CD8-positive, alpha-beta memory T cell (primary cell): ENCODE measurements at places on chromosomes 1 and 21. TPM values are rescaled to one million over a fixed set of nuclear protein-coding genes. Genes with fewer than 3 reads are reported as not detected.

GRCh38 chr1:15406614-15407559, 2.8 kb upstream of the EFHD2 start:
- H3K27ac ChIP-seq = no peak overlapping the region
- no peak overlapping the region for H3K4me3 ChIP-seq
- H3K27me3 ChIP-seq = no peaks in the 10 kb centered on the region
- H3K36me3 ChIP-seq = no peaks in the 10 kb centered on the region
- peaks cover 29% of the 10 kb centered on the region for H3K4me1 ChIP-seq

- H3K4me3 ChIP-seq = no peak overlapping the region
- H3K27me3 ChIP-seq = no peaks in the 10 kb centered on the region
- no peak for DNase-seq
Measured at GRCh38 chr1:234875953-234876855, 252.4 kb downstream of the TOMM20 start.

LCE3E gene
- total RNA-seq = not detected

GRCh38 chr21:38377165-38378088, 120.6 kb downstream of the KCNJ15 start:
- no peaks in the 10 kb centered on the region for H3K36me3 ChIP-seq
- DNase-seq = no peak
- H3K4me3 ChIP-seq = no peak overlapping the region
- H3K27me3 ChIP-seq = no peaks in the 10 kb centered on the region

LYST gene
- total RNA-seq = 79.9 TPM

DNA sequence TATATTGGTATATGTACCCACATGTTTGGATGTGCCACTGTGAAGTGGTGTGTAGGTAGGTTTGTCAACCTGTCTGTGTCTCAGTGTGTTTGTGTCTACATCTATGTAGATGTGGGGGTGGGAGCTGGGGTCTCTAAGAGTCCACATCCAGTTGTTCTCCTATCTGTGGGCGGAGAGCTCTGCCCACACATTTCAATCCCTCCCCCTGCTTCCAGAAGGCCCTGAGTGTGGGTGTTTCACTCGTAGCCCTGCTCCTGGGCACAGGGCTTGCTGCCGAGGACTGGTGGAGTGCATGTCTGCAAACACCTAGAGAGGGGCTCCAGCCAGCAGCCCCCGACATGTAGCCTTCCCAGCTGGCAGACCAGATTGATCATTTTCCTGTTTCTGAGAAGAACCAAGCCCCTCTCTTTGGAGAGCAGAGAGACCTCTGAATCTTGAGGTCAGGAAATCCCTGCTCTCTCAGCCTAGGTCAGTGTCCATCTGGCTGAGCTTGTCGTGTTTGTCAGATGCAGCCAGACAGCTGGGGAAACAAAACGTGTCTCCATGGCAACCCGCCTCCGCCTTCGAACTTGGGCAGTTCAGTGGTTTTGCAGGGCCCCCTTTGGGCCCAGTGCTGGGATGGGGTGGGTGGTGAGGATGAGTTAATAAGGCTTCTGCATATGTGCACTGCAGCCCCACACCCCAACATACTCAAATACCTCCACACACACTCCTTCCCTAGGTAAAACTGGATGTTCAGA, 31.2 kb upstream of the SYNC start:
- no peaks in the 10 kb centered on the region for H3K27me3 ChIP-seq
- no peak for DNase-seq
- no peaks in the 10 kb centered on the region for H3K36me3 ChIP-seq
- H3K4me1 ChIP-seq = no peaks in the 10 kb centered on the region
- no peak overlapping the region for H3K4me3 ChIP-seq
- no peak overlapping the region for H3K27ac ChIP-seq

DNA sequence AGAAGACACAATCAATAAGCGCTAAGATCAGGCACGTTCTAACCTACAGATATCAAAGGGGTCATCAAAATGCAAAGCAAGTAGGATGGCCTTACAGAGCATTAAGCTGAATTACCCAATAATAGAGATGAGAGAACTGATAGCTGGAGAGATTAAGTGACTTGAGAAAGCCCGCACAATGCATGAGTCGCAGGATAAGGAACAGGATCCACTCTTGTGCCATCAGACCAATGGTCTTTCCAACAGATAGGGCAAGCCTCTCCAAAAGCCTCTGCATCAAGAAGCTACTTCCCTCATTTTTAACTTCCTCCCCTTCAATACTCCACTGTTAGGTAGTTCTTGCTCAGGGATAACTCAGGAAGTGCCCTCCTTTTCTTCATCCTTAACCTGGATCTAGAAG, 2.6 kb downstream of the CHML start:
- no peak for DNase-seq
- no peaks in the 10 kb centered on the region for H3K36me3 ChIP-seq
- no peaks in the 10 kb centered on the region for H3K27me3 ChIP-seq

DNA sequence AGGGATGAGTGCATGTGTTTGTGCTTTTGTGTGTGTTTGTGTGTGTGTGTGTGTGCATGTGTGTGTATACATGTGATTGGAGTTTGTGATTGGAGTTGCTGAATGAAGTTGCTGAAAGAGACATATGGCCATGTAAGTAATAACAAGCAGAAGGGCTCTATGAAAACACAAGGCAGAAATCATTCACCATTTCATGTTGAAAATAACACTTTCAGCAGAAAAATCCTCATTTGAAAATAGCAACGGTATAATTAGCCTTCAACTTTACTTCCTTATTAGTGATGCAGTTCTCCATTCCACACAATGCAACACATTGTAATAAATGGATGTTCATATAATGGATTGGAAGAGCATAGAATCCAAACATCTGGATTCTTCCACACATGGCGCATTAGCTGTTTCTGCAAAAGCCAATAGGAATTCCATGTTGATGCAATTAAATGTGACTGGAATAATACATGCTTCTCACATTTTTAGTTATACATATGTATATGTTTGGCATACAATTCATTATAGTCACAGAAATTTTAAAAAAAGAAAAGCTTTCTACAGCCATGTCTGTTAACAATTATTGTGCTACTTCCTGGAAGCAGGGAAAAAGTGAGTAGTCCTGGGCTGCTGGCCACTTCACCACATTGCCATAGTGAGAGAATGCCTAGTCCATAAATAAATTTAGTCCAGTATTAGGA, 538.0 kb downstream of the LTN1 start:
- no peak overlapping the region for H3K27ac ChIP-seq
- no peaks in the 10 kb centered on the region for H3K4me1 ChIP-seq
- no peaks in the 10 kb centered on the region for H3K36me3 ChIP-seq
- no peak overlapping the region for H3K4me3 ChIP-seq
- no peak for DNase-seq
- no peaks in the 10 kb centered on the region for H3K27me3 ChIP-seq

- H3K4me1 ChIP-seq = no peaks in the 10 kb centered on the region
- no peak for DNase-seq
- H3K27ac ChIP-seq = no peak overlapping the region
- no peaks in the 10 kb centered on the region for H3K27me3 ChIP-seq
- H3K36me3 ChIP-seq = no peaks in the 10 kb centered on the region
Measured at GRCh38 chr1:178310685-178311105, 186.1 kb downstream of the CLEC20A start.

NBPF4 gene
- 0.15 TPM for total RNA-seq

DNA sequence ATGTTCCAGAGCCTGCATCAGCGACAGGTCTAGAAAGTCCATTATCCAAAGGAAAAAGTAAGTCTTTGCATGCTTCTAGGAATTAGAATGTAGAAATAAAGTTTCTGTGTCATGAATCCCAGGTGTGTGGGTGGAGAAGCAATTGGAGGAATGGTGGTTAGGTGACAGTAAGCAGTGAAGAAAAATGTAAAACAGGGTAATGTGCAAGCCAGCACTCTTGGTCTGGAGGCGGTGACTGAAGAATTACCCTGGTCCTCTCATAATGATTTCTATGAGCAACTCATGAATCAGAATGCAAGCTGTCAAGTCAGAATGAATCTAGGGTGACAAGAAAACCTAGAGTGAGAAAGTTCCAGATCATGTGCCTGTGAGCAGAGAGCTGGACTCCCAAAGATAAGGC, 33.6 kb downstream of the PLPPR4 start:
- no peak overlapping the region for H3K4me3 ChIP-seq
- H3K27ac ChIP-seq = no peak overlapping the region
- DNase-seq = no peak
- H3K36me3 ChIP-seq = no peaks in the 10 kb centered on the region
- no peaks in the 10 kb centered on the region for H3K4me1 ChIP-seq

DNA sequence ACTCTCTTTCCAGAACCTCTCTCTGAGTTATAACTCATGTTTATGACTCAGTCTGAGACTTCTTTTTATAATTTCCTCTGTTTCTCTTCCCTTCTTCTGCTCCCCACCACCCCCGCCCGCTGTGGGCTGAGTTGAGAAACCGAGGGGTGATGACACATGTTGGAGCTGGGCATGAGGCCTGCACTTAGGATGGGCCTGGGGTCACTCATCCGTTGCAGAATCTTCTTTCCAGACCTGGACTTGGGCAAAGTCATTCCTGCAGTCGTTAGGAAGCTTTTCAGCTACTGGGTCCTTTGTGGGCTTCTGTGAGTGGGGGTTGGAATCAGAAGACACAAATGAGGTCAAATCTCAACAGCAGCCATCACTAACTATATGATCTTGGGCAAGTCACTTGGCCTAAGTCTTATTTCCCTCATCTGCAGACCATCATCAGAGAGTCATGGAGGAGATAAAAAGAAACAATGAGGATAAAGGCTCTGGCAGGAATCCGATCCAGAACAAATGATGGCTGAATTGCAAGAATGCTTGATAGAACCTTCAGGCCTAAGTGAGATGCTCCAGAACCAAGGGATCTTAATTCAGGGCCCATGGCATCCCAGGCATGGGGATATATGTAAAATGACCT, 53.4 kb downstream of the RPS6KA1 start:
- H3K27me3 ChIP-seq = no peaks in the 10 kb centered on the region
- no peaks in the 10 kb centered on the region for H3K36me3 ChIP-seq
- no peak overlapping the region for H3K4me3 ChIP-seq
- DNase-seq = no peak
- no peaks in the 10 kb centered on the region for H3K4me1 ChIP-seq

DNA sequence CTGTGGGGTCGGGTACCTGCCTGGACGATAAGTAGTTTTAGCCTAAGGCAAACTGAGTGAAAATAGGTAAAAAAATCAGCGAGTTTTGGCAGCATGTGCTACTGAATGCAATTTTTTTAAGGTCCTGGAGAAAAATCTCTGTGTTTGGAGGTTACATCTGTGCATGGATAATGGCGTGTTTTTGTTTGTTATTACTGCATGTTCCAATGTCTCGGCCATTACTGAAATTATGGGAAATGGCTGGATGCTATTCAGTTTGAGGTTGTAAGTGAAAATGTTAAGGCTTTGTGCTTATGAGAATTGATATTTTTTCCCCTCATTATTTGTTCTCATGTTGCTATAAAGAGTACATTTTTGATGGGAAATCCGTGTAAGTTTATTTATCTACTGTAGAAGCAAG, 441.7 kb downstream of the PRDM2 start:
- H3K4me1 ChIP-seq = no peaks in the 10 kb centered on the region
- no peak overlapping the region for H3K4me3 ChIP-seq
- DNase-seq = no peak
- H3K36me3 ChIP-seq = no peaks in the 10 kb centered on the region
- H3K27me3 ChIP-seq = no peaks in the 10 kb centered on the region
- no peak overlapping the region for H3K27ac ChIP-seq

GRCh38 chr1:55323760-55324159, 108.6 kb upstream of the USP24 start:
- no peaks in the 10 kb centered on the region for H3K4me1 ChIP-seq
- H3K27me3 ChIP-seq = peaks cover 4% of the 10 kb centered on the region
- H3K4me3 ChIP-seq = no peak overlapping the region

GRCh38 chr1:15803380-15803779, 4.1 kb downstream of the UQCRHL start:
- no peaks in the 10 kb centered on the region for H3K4me1 ChIP-seq
- no peaks in the 10 kb centered on the region for H3K27me3 ChIP-seq
- no peak overlapping the region for H3K27ac ChIP-seq
- H3K4me3 ChIP-seq = no peak overlapping the region
- no peaks in the 10 kb centered on the region for H3K36me3 ChIP-seq

DNA sequence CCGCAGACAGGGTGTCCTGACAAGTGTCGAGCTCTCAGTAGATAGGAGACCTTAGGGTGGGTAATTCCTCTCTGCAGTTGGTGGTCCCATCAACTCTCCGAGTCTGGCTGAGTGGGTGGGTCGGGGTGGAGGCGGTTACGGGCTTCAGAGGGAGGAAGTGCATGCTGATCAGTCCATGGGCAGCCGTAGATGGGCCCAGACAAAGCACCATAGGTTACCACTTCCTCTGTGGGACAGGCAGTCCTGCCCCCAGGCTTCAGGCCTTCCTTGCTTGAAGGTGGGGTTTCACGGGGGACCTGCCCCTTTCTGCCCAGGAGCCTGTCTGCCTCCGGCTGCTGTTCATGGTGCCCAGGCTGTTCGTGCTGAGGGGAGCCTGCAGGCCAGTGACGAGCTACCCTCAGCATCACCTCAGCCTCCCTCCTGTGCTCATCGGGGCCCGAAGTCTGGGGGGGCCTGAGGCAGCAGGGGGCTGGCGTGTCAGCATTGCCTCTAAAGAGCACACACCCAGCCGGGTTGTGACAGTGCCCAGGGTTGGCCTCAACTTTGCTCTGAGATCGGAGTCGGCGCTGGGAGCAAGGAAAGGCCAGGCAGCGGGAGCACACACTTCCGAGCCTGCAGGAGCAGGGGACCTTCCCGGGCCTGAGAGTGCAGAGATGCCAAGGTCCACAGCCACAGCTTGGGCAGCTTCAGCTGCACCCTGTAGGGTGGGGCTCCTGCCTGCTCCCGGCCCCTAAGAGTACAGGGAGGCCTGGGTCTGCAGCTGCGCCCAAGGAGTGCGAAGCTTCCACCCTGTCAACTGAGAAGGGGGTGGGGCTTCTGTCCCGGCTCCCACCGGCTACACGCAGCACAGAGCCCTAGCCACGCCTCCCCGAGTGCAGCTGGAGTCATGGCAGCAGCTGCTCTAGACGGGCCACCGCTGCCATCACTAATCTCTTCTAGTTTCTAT, 225.4 kb upstream of the NRIP1 start:
- no peaks in the 10 kb centered on the region for H3K27me3 ChIP-seq
- H3K27ac ChIP-seq = no peak overlapping the region
- no peaks in the 10 kb centered on the region for H3K36me3 ChIP-seq
- no peaks in the 10 kb centered on the region for H3K4me1 ChIP-seq

INPP5B gene
- total RNA-seq = 24.1 TPM

GRCh38 chr1:11735854-11736745, at the start of gene AGTRAP:
AGTRAP (plus strand) TSS chr1:11736136; CDS start chr1:11736209, 73 bp downstream.
- H3K27ac ChIP-seq = peak within 1 kb of the TSS; percentile 83
- peak within 1 kb of the TSS; percentile 95 for H3K4me3 ChIP-seq
- no peaks in the 10 kb centered on the region for H3K27me3 ChIP-seq
- H3K4me1 ChIP-seq = peaks cover 64% of the 10 kb centered on the region
- no peaks in the 10 kb centered on the region for H3K36me3 ChIP-seq
- peak; percentile 78 for DNase-seq

TSPEAR gene
- total RNA-seq = not detected
